ENCODE measurements at places on chromosomes 3 and 15.

DNA sequence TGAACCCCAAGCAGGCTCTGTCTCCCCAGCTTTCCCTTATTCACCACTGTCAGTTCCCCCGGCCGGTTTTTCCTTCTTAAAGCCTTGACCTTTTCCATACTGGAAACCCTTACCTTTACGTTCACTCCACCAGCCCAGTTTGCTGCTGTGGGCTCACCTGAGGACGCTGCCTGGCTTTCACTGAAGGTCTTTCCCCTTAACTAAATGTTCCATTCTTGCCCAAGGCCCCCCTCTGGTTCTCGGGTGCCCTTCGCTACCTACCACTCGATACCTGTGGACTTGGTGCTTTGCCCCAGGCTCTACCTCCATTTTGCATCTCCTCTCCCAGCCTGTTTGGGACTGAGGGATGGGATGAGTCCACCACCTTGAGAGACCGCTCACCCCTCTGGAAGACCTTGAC is 851 bp downstream of the AP2M1 start:
- no peak for DNase-seq

DNA sequence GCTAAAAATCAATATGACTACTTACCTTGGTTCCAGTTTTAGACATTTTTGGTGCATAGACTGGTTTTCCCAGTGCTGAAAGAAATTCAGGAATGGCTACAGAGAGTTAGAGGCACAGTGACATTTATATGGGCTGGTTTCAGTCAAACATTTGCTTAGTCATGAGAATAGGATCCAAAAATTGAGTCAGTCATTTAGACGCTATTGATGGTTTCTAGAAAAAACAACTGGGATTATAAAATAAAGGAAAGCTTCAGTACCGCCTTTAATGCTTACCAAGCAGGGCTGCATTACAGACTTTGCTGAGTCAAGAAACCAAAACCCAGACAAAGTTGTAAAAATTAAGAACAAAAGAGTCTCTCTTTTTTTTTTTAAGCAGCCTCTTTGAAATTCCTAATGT is at the start of gene CRYGS:
TSS of gene CRYGS (minus strand) at position 100 of the 400 bp plus-strand sequence. CDS start at position 46, 54 bp downstream.
- DNase-seq = no peak

DNA sequence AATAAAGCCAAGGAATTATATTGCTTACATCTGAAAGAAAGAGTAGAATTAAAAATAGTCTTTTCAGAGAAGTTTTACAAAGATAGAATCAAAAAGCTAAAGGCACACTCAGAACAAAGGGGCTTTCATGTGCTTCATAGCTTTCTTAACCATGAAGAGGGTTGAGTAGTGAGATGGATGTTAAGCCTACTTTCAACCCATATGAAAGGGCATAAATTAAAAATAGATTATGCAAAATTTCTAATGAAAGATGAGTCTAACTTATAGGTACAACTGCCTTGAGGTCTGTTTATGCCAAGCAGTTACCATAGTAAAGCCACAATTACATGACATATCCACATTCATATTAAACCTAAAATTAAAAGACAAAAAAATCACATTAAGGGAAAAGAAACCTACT is 223.3 kb upstream of the ARHGEF26 start:
- DNase-seq = no peak

GRCh38 chr3:30608598-30608947 is 2.2 kb downstream of the TGFBR2 start:
- no peak for DNase-seq

DNA sequence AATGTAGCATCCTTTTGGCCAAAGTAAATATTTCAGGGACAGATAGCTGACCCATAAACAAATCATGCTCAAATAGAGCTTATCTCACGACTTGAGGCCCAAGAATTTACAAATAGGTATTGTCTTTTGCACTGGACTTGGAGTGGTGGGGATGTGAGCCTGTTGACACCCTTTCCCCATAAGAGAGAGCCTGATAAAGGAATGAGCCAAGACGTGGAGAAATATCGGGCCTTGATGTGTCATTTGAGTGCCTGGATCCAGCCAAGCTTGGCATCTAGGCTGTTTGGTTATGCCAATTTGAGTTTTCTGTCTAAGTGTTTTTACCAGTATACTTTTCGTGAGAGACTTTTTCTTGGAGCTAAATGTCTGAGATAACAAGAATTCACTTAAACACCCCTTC is 112.9 kb upstream of the RGMA start:
- DNase-seq = no peak

- DNase-seq = no peak
These were observed 277.3 kb downstream of the UACA start for GRCh38 chr15:70486012-70486411.

- DNase-seq = no peak
These were observed 176.2 kb downstream of the AKAP13 start for GRCh38 chr15:85556618-85556895.

- no peak for DNase-seq
These were observed 202.6 kb downstream of the KLHL25 start for GRCh38 chr15:85592148-85592547.

DNA sequence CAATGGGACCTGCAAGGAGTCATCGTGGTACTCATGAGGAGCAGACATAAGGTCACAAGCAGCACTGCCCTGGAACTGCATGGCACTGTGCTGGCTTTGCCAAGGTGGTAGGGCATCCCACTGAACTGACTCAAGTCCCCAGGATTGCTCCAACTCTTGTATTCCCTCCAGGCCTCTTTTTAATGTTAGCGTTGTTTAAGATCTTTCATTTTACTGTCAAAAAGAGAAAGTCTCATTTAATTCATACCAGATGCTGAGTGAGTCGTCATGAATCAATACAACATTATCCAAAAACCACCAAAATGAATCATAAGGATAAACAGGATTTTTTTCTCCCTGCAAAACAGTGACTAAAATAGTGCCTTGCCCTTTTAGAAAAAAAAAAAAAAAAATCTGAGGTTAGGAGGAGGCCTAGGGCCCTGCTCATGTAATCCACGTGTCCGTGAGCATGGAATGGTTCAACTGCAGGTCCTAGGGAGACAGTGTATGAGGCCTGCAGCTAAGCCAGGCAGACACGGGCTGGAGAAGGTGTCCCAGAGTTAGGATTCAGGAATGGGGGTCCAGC is 36.7 kb upstream of the BLM start:
- DNase-seq = no peak

DNA sequence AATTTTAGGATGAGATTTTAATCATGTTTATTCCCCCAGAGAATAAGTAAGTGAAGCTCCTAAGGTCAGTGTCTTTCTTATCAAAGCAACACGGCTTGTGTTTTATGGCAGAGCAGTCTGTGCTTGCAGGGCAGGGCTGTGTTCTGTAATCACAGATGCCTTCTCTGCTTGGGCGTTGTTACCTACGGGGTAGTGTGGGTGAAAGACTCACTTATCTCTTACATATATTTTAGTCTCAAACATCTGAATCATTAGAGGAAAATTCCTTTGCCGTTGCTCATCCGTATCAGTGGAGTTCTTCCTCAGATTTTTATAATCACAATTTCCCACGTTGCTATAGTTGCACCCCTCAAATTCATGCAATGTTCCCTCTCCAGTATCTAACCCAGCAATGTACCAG is 271.7 kb upstream of the MEIS2 start:
- no peak for DNase-seq

- DNase-seq = no peak
These were observed 22.4 kb downstream of the PAQR5 start for GRCh38 chr15:69320977-69321554.

GRCh38 chr3:129507181-129507831 is 21.1 kb upstream of the RHO start:
- DNase-seq = no peak

GRCh38 chr3:157559401-157559800 is 56.2 kb upstream of the VEPH1 start:
- DNase-seq = no peak

GRCh38 chr3:197305854-197306253 is 7.4 kb upstream of the DLG1 start:
- DNase-seq = no peak

DNA sequence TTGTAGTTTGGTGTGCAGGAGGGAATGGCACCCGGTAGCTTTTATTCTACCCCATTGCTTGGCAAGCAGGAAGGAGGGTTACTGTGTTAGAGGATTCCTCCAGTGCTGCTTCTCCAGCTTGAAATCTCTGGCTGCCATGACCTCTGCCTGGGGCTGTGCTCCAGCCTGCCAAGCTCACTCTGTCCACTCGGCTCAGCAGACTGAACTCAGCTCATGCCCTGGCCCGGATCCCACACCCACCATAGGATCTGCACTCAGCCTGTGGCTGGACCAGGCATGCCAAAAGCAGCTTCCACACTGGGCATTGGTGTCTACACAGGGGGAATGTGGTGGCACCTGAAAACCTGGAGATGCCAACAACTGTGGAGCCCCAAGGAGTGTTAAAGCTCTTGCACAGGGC is 26.3 kb downstream of the CLDN16 start:
- DNase-seq = no peak

GRCh38 chr3:15426579-15427118 is 695 bp downstream of the METTL6 start:
- DNase-seq = no peak

GRCh38 chr3:128784232-128784631 is 58.2 kb downstream of the RAB7A start:
- no peak for DNase-seq

DNA sequence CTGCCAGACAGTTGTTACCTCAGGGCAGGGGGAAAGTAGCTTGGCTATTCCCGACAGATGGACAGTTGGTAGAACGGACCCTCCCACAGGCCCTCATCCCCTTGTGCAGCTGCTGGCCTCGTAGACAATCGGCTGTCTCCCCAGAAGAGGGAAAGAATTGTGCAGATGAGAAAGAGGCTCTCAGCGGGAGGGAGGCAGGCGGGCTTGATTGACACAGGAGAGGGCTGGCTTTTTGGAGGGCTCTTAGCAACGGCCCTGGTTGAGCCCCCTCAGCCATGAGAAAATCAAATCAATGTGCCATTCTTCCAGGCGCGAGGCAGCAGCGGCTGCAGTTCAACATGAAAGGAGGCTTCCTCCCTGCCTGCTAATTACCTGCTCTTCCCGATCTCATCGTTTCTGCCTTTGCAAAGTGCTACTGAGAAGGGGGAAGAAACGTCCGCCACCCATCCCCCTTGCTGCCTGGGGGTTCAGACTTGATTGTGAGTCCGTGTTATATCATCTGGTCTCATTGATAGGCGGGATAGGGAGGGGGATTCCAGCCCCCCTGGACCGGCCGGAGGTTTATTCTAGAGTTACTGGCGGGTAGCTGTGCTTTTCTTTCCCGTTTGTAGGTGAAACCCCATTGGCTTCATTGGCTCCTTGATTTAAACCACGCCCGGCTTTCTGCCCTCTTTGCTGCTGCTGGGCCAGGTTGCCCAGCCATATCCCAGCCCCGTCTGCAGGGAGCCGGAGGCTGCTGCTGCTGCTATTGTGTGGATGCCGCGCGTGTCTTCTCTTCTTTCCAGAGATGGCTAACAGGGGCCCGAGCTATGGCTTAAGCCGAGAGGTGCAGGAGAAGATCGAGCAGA is at the start of gene TAGLN3:
TSS of gene TAGLN3 (plus strand) at position 287 of the 848 bp plus-strand sequence. CDS start at position 788, 501 bp downstream.
- no peak for DNase-seq

GRCh38 chr15:64019764-64020163 is 26.5 kb downstream of the DAPK2 start:
- no peak for DNase-seq

- no peak for DNase-seq
These were observed 9.5 kb downstream of the PPP2R3A start for GRCh38 chr3:135975053-135975452.

- DNase-seq = no peak
These were observed 5.1 kb downstream of the POLG start for GRCh38 chr15:89329329-89330084.

DNA sequence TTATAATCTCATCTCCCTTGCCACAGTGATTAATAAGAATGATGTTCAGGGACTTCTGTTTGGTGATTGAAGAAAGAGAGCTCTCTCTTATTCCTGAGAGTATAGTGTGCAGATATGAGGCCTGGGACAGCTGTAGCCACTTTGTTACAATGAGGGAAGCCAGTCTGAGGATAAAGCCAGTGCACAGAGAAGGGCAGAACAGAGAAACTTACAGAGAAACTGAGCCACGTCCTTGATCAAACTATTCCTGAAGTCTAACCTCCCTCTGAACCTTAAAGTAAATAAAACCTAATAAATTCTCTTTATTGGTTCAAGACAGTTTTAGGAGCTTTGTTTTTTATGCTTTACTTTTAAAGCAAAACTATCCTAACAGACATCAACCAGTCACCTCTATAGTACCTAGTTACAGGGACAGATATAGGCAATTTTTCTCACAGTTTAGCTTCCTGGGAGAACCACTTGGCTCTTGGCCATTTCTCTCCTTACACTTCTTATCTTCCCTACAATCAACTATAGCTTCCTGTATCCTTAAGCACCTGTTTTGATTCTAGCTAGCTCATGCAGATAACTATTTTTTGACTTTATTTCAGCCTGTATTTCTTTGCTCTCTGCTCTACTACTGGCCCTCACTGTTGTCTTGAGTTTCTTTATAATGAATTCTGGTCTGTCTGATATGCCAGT is 284.4 kb downstream of the SHQ1 start:
- no peak for DNase-seq

- DNase-seq = no peak
These were observed 360.1 kb upstream of the GOLIM4 start for GRCh38 chr3:168455814-168456213.

GRCh38 chr15:28079313-28079969 is 19.7 kb downstream of the OCA2 start:
- no peak for DNase-seq

DNA sequence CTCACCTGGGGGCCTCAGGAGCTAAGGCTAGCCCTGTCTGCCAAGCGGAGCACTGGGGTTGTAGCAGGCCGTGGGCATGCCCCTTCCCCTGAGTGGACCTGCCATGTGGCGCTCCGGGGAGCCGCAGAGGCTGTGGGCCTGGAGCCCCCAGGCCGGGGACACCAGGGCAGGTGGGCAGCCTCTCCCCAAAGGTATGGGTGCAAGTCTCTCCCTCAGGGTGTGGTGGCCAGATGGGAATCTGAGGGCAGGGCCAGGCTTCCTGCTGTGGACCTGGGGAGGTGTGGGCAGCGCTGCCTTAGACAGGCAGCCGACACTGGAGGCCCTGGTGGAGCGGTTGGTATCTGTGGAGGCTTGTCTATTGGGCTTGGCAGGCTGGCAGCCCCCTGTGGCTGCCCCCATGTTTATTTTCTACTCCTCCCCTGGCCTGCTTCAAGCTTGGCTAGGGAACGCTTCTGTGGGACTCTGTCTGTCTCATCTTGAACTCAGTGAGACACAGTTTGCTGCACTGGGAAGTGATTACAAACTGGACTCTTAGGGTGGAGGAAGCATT is 5.9 kb downstream of the ACVR2B start:
- DNase-seq = no peak

DNA sequence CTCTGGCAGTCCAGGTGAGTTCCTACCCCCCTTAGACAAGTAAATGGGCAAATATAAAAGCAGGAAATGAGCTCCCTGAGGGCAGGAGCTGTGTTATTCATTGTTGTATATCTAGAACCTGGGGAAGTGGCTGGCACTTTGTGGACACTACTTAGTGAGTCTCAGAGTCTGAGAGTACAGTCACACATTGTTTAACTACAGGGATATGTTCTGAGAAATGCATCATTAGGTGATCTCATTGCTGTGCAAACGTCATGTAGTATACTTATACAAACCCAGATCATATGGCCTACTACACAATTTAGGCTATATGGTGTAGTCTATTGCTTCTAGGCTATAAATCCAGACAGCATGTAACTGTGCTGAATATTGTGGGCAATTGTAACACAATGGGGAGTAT is 52.4 kb downstream of the DRD3 start:
- DNase-seq = no peak

Measured in activated T-cell treated with anti-CD3 and anti-CD28 coated beads for 4 hours (primary cell).